ENCODE measurements at places on chromosomes 13 and 19.

DNA sequence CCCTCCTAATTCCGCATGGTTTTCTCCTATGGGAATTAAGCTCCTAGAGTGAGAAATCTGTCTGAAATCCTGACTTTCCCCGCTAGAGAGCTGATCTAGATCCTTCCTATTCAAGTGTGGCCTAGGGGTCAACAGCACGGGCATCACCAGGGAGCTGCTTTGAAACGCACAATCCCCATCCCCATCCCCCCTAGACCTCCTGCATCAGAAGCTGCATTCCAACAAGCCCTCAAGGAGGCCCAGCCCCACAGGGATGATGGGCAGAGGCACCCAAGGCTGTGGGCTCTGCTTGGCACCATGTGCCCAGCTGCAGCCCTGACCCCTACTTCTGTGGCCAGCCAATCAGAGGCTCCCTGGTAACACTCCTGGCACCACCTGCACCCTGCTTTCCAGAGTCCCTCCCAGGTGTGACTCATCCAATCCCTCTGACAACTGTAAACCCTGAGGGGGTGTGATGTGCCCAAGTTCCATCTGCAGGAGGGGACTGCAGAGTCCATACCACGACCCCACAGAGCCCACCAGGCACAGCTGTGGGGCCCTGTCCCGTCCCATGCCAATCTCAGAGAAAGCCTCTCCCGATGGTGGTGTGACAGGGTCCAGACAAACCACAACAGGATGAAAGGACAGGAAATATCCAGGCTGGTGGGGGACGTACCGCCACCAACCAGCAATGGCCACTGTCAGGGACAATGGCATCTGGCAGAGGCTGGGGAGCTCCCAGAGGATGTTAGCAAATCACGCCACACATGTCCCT is 19.8 kb upstream of the SLC35E1 start:
- no peak for DNase-seq

DNA sequence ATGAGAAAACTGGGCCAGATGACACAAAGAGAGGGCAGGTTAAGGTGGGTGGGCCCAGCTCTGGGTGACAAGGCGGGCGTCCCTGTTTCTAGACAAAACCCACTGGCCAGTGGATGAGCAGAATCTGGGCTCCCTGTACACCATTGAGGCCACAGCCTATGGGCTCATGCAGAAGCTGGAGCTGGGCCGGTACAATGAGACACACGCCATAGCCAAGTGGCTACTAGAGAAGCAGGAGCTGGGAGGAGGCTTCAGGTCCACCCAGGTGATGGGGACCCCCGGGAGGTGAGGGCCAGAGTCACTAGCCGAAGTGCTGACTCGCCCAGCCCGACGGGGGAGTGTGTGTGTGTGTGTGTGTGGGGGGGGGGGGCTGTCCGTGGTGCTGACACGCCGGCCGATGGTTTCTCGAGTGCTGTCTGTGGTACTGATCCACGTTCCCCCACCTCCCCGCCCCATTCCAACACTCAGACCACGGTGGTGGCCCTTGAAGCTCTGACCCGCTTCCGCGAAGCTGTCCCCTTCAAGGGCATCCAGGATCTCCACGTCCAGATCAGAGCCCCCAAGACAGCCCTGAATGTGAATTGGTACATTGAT is 24.3 kb upstream of the SHFL start:
- DNase-seq, result no peak

GRCh38 chr19:2385053-2385721 is 25.1 kb downstream of the TMPRSS9 start:
- no peak for DNase-seq

DNA sequence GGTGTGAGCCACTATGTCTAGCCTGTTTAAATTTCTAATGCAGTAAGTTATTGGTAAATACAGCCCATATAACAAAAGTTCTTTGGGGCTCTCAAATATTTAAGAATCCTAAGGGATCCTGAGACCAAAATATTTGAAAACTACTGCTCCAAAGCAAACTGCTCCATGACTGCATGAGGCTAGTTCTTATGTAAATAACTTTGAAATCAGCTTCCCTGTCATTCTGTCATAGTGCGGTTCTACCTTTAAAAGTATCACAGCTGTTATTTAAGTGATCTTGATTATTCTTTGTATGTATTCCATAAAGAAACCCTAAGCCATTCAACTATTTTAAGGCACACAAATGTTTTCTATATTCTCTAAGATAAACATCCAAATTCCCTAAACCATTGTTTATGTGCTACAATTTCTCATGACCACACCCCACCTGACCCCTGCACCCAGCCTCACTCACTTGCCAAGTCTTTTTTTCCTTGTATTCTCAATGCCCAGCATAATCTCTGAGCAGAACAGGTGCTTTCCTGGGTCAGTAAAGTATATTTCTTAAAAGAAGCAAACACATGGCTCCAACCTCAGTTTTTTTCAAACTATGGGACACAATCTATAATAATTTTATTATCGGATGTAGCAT is 146.6 kb downstream of the RNF17 start:
- DNase-seq, result no peak

DNA sequence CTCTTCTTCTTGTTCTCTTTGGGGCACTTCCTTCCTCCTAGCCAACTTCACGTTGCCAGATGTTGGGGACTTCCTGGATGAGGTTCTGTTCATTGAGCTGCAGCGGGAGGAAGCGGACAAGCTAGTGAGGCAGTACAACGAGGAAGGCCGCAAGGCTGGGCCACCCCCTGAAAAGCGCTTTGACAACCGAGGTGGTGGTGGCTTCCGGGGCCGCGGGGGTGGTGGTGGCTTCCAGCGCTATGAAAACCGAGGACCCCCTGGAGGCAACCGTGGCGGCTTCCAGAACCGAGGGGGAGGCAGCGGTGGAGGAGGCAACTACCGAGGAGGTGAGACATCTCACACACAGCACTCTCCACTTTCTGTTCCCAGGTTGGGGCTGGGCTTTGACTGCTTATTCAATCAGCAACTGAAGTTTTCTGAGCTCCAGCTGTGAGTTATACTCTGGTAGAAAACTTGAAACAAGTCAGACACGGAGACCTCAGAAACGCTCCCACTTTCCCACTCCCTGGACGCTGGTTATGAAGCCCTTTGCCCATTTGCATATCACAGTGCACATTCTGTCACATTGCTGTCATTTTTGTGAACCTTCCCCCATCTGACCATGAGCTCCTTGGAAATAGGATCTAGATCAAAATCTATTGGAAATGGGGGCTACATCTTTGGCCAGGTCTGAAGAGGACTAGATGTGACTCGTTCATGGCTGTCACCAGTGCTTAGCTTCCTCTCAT is 7.2 kb upstream of the CCDC97 start:
- DNase-seq, result no peak

DNA sequence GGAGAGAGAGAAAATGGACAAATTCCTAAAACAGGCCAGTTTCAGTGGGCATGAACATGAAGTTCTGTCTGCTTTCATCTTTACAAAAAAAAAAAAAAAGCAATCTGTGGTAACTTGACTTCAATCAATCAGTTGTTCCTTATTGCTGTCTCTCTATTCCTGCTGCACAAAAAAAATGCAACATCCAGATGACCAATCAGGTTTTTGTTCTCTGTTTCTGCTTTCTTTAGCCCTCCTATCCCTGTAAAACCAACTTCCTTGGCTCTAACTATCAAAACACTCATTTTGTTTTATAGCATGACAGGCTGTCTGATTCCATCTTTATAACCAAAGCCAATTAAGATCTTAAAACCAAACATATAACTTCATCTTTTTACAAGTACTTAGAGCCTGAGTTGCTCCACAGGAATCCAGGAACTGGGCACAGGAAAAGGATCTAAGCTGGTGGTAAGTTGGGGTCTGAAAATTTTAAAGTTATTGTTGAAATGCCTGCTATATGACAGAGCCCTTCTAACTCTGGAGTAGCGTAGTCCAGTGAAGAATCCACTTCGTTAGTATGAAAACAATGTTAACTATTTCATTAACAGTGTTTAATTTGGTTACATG is at the start of gene FPR3:
TSS of gene FPR3 (plus strand) at position 273 of the 606 bp plus-strand sequence. CDS start 28,592 bp downstream, outside the sequence.
- DNase-seq, result no peak
